ENCODE measurements at places on chromosomes 1 and 21.
A peak's percentile ranks its signal among the peaks of the same experiment; 100 is the strongest.

GRCh38 chr1:212623603-212624002 lies 15.0 kb downstream of the ATF3 start:
- no peak for ATAC-seq

- no peak for ATAC-seq
Observed at GRCh38 chr1:41742219-41742618, 176.5 kb downstream of the HIVEP3 start.

- ATAC-seq: no peak
Observed at GRCh38 chr1:246199086-246199645, 307.9 kb downstream of the SMYD3 start.

- ATAC-seq: peak; percentile 56
Observed at GRCh38 chr1:39115271-39116110, 89.0 kb upstream of the MACF1 start.

- ATAC-seq: no peak
Observed at GRCh38 chr1:221241157-221241556, 361.9 kb downstream of the HLX start.

DNA sequence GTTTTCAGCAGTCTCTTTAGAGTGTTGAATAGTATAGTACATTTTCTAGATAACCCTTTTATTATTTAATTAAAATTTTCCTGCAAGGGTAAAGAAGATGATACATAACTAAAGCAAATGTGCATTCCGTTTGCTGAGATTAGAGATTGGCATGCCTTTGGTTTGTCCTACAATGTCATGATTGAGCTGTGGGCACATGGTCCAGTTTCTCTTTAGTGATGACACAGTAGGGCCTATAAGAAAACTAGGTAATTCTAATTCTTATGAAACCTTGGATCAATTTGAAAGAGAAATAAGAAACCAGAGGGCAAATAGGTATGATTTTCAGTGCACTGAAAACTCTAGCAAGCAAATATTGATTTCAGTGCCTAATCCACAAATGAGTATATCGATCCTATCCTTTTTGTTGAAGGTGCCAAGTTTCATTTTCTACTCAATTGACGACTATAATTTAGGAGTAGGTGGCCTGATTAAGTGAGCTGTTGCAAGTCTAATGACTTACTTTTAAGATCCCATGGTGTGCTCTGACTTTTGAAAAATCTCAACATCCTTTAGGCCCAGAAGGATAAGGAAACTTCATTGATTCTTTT lies 128.0 kb upstream of the KCNK1 start:
- no peak for ATAC-seq

DNA sequence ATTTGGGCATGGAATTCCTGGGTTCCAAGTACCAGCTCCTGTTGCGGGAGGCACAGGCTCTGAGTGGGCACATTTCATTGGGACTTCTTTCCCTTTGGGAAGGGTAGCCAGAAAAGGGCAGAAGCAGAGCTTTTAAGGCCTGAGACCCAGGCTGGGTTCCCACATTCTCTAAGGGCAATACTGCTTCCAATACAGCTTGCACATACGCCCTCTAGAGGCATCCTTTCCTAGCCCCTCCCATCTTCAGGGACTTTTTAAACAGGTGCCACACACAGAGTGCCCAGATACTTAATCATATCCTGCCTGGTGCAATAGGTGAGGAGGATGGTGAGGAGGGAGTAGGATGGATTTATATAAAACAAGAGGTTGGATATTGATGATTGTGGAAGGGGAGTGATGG lies 5.7 kb downstream of the GPR88 start:
- peak; percentile 55 for ATAC-seq

DNA sequence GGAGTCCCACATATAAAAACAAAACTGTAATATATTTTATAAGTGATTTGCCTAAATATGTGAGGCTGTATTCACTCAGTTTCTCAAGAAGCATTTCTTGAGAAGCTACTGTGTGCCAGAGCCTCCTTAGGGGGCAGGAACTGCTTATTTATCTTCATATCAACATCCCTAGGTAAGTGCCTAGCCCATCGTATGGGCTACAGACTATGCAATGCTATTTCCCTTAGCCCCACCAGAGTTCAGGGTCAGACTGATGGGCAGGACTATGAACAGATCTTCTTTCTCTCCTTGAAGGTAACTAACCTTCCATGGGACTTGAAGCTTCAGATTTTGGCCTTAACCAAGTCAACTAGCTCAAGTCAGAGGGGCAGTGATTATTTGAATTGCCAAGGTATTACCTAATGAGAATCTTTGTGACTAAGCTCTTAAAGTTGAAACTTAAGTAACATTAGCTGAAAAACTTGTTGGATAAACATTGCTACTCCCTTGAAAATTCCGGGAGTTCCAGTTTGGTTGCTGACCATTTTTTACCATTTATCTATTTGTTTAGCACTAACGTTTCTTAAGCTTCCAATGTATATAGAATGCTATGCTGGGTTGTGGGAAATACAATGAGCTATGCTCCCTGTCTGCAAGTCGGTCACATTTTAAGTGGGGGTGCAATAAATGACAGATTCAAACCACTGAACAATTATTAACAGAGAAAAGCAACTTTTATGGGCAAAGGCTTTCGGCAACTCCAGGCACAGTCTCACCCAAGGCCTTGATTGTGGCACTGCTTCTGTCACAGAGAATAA lies 85.2 kb downstream of the GPR88 start:
- no peak for ATAC-seq

GRCh38 chr21:43957128-43957571 lies 55.0 kb upstream of the TRAPPC10 start:
- no peak for ATAC-seq

- no peak for ATAC-seq
Observed at GRCh38 chr1:2528966-2529783, 888 bp downstream of the HES5 start.

DNA sequence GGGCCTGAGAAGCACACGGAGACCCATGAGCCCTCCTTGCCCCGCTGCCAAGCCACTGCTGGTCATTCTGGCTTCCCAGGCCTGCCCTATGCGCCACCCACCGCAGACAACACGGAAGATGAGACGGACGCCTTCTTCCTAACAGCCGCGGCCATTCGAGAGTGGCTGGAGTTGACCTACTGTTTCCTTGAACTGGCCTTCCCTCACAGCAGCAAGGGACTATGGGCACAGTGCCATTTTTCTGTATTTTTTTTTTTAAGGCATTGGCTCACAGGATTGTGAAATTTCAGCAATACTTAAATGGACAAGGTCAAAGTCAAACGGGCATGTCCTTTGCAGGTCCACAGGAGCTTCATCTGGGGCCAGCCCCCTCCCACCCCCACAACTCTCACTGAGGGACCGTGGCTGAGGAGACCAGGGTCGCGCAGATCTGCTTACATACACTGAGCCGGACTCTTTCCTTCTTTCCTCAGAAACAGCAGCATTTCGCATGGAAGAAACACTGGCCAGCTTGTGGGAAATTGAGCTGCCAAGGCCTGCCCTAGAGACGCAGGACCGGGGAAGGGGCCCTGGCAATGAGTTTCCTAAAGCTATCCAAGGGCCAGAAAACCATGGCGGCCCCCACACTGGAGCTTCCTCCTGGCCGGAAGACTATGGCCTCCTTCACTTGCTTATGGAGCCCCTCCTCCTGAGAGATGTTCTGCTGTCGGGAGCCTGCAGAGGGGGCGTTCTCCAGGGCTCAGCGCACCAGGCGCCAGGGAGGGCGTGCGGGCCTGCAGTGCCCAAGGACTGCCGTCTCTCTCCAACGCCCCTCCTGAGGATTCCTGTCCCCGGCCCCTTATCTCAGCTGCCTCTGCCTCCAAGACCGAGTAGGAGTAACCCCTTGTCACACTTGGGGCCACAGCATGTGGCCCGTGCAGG lies 98.9 kb downstream of the PGBD5 start:
- no peak for ATAC-seq

GRCh38 chr1:217482356-217483102 lies 148.4 kb downstream of the GPATCH2 start:
- ATAC-seq: peak; percentile 100

- peak; percentile 64 for ATAC-seq
Observed at GRCh38 chr21:28899744-28900143, 92.9 kb downstream of the LTN1 start.

All from activated CD4-positive, CD25-positive, alpha-beta regulatory T cell treated with anti-CD3 and anti-CD28 coated beads, Interleukin-2, amount 50 U/mL, for 24 hours (primary cell).